ENCODE measurements at places on chromosomes 3 and 15.

DNA sequence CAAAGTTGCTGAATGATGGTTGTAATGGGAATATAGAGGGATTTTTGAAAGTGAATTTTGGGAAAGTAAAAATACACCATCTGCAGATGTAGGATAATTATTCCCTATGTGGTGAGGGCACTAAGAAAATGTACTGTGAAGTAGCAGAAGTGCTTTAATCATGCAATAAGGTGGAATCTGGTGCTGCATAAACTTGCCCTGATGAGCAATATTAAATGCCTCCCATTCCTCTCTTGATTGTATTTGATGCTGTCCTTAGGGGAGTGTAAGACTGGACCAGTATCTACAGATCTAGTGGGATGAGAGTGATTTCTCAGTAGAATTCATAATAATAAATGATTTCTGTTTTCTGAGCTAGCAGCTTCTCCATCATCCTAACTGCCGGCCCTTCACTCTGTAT is 47.7 kb upstream of the ATP2C1 start:
- DNase-seq: no peak

DNA sequence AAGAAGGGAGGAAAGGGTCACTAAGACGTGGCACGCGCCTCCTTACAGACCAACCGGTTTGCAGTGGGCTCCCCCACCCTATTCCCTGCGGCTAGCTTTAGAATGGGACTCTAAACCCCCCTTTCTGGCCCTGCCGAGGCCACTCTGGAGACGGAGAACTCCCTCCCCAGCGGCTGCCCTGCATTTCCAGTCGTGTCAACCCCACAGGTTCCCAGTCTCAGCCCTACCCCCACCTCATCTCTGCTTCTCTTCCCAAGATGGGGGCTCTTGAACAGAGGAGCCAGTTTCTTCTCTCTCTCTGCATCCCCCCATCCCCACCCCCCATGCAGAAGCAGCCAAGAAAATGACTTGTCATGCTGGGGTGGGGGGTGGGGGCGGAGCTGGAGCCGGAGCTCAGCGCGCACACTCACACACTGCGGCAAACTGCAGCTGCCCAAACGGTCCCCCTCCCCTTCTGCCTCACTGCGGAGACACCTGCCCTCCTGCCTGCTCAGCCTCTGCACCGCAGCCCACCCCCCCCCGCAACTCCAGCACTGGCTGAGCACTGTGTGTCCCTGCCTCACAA is 871 bp downstream of the MAP1A start:
- peak; percentile 72 for DNase-seq

GRCh38 chr3:84724877-84725276 is 233.9 kb upstream of the CADM2 start:
- DNase-seq: no peak

- no peak for DNase-seq
Observed at GRCh38 chr3:148158210-148158609, 539.5 kb upstream of the AGTR1 start.

DNA sequence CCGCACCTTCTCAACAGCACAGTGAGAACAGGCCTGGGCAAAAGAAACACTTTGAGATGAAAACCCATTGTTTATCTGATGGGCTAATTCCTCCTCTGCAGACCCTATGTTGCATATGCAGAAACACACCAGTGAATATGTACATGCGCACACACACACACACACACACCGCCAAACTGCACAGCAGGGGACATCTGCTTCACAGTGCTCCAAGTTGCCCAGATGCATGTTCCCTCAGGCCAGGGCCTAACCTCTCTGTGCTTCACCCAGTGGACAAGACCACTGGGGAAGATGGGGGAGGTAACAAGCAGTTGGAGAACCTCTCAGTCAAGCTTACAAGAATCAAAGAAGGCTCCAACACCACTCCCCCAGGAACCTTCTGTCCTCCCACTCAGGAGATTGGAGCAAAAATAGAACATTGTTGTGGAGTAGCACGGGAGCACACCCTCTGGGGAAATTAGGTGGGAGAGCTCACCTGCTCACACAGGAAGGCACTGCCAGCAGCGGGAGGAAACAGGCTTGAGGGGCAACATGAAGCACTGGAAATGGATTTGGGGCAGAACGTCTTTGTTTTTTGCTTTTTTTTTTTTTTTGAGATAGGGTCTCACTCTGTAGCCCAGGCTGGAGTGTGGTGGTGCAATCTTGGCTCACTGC is 13.0 kb downstream of the HCN4 start:
- no peak for DNase-seq

GRCh38 chr3:62911526-62911925 is 36.3 kb upstream of the CADPS start:
- no peak for DNase-seq

DNA sequence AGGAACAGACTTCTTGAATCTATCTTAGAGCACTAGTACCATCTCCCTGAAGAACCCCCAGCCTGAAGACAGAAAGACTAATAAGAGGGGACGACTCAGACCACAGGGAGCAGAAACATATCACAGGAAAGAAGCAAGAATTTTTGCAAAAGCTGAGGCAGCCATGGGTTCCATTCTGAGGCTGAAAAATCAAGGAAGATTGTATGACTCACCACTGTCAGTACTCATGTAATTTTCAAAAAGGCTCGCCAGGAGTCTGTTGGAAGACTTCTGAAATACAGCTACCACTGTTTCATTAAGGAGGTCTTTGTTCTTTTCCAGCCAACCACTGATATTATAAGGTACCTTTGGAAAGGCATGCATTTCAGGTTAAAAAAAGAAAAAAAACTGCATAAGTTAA is 47.5 kb downstream of the MYH15 start:
- no peak for DNase-seq

DNA sequence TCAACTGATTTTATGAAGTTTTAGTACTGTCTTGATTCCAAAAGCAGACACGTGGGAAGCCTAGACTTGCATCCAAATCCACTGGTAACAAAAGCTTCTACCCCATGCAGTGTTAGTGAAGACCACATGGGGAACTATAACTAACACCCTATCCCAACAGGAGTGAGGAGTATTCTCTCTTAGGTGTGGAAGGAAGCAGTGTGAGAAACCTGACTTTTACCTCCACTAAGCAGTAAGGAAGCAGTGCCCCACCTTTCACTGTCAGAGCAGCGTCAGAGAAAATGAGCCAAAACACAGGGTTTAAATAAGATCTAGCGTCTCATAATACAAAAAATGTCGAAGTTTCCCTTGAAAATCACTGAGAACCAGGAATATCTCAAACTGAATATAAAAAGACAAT is 60.5 kb downstream of the DLG1 start:
- DNase-seq: no peak

DNA sequence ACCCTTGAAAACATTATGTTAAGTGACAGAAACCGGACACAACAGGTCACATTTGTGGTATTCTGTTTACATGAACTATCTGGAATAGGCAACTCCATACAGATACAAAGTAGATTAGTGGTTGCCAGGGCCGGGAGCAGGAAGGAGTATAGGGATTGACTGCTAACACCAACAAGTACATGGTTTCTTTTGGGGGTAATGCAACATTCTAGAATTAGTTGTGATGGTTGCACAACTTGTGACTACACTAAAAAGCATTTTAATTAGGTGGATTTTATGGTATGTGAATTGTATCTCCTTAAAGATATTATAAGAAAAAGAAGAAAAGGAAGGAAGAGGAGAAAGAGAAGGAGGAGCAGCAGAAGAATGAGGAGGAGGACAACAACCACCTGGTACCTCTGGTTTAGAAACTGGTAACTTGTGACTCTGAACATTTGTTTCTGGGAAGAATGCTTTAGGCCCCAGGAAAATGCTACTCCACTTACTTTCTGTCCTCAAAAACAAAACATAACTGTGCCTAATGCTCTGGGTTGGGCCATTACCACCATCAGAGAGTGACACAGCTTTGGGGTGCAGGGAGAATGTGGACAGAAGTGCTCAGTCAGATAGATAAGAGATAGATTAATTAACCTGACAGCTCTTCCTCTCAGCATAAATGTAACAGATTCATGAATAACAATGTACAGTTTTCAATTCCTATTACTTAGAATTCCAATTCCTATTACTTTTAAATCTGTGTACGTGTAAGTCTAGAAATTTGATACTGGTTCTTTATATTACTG is 20.3 kb downstream of the SETMAR start:
- DNase-seq: no peak

GRCh38 chr3:53604232-53604631 is 109.8 kb downstream of the CACNA1D start:
- DNase-seq: no peak

GRCh38 chr3:41710646-41711388 is 251.1 kb downstream of the ULK4 start:
- DNase-seq: no peak

GRCh38 chr15:25701721-25702465 is 161.2 kb downstream of the ATP10A start:
- no peak for DNase-seq

GRCh38 chr3:157079676-157080369 is 80.1 kb downstream of the CCNL1 start:
- DNase-seq: no peak

All from NCI-H510A treated with DMSO at 0.1 percent for 48 hours (cell line).